ENCODE measurements at places on chromosomes 6 and 20. TPM values are rescaled to one million over a fixed set of nuclear protein-coding genes. Genes with fewer than 3 reads are reported as not detected.

Gene ACTL10
- polyA plus RNA-seq: not detected

DNA sequence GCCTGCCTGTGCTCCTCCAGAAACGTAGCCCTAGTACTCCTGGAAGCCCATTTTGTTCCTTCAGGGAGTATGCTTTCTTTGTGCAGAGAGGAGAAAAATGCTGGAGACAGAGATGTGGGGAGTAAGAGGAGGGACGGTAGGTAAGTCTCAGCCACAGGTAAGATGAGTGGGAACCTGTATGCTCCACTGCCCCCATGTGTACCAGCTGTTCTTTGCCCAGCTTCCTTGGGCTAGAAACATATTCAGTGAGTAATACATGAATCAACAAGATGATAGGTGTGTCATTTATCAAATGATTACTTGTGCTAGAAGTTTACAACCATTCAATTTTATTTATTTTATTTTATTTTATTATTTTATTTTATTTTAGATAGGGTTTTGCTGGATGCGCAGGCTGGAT, 13.6 kb upstream of the CEP85L start:
- no peak overlapping the region for H3K27ac ChIP-seq
- no peak for DNase-seq
- no peaks in the 10 kb centered on the region for H3K27me3 ChIP-seq
- no peaks in the 10 kb centered on the region for H3K36me3 ChIP-seq

- H3K4me3 ChIP-seq: no peak overlapping the region
- H3K27me3 ChIP-seq: no peaks in the 10 kb centered on the region
- no peak overlapping the region for H3K27ac ChIP-seq
- H3K4me1 ChIP-seq: no peaks in the 10 kb centered on the region
Measured at GRCh38 chr20:60760256-60761000, 491.6 kb upstream of the CDH4 start.

DNA sequence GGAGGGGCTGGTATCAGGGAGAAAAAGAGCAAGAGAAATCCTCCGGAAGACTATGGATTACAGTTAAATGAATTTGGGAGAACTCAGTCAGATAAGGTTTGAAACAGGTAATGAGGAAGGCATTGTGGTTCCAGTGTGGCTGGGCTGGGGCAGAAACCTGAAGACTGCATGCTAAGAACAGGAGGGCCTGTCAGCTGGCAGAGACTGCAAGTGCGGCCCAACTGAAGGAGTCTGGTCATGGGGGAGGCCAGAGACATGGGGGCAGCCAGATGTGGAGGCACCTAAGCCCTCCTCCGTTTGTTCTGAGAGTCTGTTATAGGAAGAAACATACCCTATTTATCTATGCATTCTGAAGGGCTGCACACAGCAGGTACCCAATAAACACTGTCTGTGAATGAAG, 16.6 kb downstream of the TFB1M start:
- peaks cover 6% of the 10 kb centered on the region for H3K36me3 ChIP-seq
- no peak for DNase-seq
- peaks cover 7% of the 10 kb centered on the region for H3K4me1 ChIP-seq
- H3K4me3 ChIP-seq: no peak overlapping the region
- no peak overlapping the region for H3K27ac ChIP-seq

DNA sequence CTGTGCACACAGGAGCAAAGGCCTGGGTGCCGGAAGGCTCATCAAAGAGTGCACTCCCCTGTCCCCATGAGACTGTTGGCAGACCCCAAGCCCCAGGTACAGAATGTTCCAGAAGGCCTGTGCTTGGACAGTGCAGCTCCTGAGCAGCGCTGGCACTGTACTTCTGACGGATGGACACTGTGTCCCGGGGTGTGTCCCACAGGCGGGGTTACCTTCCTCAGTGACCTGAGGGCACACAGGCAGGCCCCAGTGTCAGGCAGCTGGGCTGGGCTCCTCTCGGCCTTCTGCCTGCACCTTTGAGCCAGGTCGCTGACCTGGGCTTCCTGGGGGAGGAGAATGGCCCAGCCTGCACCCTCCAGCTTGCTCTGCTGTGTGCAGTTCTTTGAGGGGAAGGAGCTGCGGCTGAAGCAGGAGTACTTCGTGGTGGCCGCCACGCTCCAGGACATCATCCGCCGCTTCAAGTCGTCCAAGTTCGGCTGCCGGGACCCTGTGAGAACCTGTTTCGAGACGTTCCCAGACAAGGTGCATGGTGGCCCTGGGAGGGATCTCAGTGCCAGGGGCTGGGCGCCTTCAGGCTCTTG, 30.1 kb downstream of the PYGB start:
- H3K27ac ChIP-seq: no peak overlapping the region
- no peak overlapping the region for H3K4me3 ChIP-seq
- DNase-seq: no peak
- no peaks in the 10 kb centered on the region for H3K27me3 ChIP-seq
- H3K36me3 ChIP-seq: peaks cover 10% of the 10 kb centered on the region

GRCh38 chr6:158772851-158773371, 46.3 kb downstream of the EZR start:
- no peak overlapping the region for H3K4me3 ChIP-seq
- H3K27ac ChIP-seq: peak overlapping the region; percentile 73
- H3K36me3 ChIP-seq: peaks cover 55% of the 10 kb centered on the region
- peaks cover 16% of the 10 kb centered on the region for H3K4me1 ChIP-seq
- no peaks in the 10 kb centered on the region for H3K27me3 ChIP-seq

DNA sequence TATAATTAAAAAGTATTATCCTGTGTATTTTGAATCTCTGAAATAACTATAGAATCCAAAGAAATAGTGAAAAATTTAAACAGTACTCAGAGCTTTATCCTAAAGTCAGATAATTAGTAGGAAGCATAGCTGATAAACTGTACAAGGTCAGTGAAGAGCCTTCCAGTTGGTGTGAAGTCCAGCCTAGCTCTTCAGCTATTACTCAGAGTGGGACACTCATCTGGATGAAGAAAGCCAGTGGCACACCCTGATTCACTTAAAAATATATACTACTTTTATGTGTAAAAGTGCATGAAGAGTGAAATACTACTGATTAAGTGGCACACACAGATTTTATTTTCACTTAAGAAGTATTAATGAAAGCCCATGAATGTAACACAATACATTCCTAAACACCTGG, 3.1 kb downstream of the IFNGR1 start:
- H3K4me3 ChIP-seq: peak overlapping the region; percentile 99
- H3K36me3 ChIP-seq: peaks cover 7% of the 10 kb centered on the region
- H3K27me3 ChIP-seq: no peaks in the 10 kb centered on the region
- DNase-seq: no peak
- H3K27ac ChIP-seq: no peak overlapping the region

Gene RIN2
- not detected for polyA plus RNA-seq
